ENCODE measurements at places on chromosomes 7 and 10.

DNA sequence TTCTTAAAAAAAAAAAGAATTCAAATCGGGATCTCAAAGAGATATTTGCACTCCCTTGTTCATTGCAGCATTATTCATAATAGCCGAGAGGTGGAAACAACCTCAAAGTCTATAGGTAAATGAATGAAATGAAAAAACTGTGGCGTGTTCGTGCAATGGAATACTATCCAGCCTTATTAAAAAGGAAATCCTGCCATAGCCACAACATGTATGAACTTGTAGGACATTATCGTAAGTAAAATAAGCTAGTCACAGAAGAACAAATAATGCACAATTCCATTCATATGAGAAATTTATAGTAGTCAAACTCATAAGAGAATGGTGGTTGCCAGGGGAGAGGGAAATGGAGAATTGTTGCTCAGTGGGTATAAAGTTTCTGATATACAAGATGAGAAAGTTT, 37.9 kb downstream of the GRK5 start:
- H3K4me1 ChIP-seq, result 0 out of 2 replicates have a peak, but pooled peaks cover 1% of the 10 kb centered on the region
- H3K27me3 ChIP-seq, result no peaks in the 10 kb centered on the region
- H3K4me3 ChIP-seq, result no peak overlapping the region
- no peaks in the 10 kb centered on the region for H3K36me3 ChIP-seq

DNA sequence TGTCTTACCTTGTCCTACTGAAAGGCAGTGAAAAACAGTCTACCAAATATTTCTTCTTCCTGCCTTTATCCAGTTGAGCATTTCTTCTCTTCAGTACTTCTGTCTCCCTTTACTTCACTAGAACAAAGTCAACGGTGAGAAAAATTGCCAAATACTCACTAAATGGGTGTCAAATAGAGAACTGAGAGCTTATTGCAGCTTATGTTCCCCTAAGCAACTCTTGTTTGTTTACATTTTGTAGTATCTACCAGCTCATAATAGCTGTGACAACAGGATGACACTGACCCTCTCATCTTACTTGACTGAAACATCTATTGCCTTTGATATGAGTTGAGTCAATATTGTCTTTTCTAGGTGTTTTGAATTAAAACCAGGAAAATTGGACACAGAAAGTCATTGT, 327.9 kb upstream of the SORCS1 start:
- DNase-seq, result no peak
- no peaks in the 10 kb centered on the region for H3K4me1 ChIP-seq
- no peak overlapping the region for H3K4me3 ChIP-seq
- H3K36me3 ChIP-seq, result no peaks in the 10 kb centered on the region
- H3K27ac ChIP-seq, result no peak overlapping the region

GRCh38 chr7:134126966-134127848, at the start of gene LRGUK:
TSS of gene LRGUK (plus strand) at chr7:134127340. CDS start at chr7:134127368, 28 bp downstream.
- H3K27me3 ChIP-seq, result 0 out of 2 replicates have a peak, but pooled peaks cover 8% of the 10 kb centered on the region
- no peak within 1 kb of the TSS for H3K27ac ChIP-seq
- H3K36me3 ChIP-seq, result no peaks in the 10 kb centered on the region
- H3K4me3 ChIP-seq, result peak within 1 kb of the TSS; percentile 71

DNA sequence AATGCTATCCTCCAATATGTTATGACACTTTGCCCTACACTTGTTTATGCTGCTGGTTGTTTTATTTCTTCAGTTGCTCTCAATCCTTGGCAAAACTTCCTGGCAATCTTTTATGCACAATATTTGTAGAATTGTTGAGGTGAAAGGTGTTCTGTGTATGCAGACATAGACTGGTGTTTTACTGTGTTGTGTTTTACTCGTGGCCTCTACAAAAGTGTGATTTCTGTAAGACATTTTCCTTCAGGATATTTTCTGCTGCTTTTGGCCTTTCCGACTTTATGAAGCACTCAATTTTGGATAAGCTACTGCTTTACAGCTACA, 21.8 kb downstream of the GLCCI1 start:
- H3K27ac ChIP-seq, result no peak overlapping the region
- peaks cover 9% of the 10 kb centered on the region for H3K36me3 ChIP-seq
- H3K27me3 ChIP-seq, result no peaks in the 10 kb centered on the region
- no peak for DNase-seq
- H3K4me3 ChIP-seq, result no peak overlapping the region

DNA sequence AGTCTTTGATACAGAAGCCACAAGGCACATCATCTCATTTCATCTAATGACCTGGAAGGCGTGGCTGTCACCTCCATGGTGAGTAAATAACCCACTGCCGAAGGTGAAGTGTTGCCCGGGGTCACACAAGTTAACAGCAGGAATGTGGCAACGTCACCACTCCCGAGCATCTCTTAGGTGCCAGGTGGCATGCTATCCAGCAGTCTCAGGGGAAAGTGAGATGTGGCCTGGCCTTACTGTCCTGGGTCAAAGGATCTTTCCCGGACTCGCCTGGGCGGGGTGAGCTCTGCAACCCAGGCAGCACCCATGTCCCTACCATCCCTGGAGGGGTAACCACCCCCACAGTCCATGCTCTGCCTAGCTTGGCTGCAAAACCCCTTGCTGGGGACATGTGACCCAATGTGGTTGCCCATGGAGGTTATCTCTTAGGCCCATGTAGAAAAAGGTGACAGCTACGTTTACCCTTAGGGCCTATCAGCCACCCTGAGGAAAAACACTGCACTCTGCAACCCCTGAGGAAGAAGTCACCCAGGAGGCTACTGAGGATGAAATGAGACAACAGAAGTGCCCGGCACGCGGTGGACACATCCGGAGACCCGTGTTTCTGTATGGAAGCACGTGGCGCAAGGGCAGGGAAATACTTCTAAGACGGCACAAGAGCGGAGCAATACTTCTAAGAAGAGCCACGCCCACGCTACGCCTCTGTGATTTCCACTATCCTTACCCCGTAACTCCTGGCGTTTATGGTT, 52.0 kb downstream of the BAIAP2L1 start:
- H3K27ac ChIP-seq, result peak overlapping the region; percentile 71
- H3K27me3 ChIP-seq, result no peaks in the 10 kb centered on the region
- peaks cover 59% of the 10 kb centered on the region for H3K4me1 ChIP-seq
- no peak overlapping the region for H3K4me3 ChIP-seq

Data from PC-9 (cell line).